Activated CD8-positive, alpha-beta memory T cell treated with anti-CD3 and anti-CD28 coated beads for 1 hour (primary cell): ENCODE measurements at places on chromosomes 6 and 20.

DNA sequence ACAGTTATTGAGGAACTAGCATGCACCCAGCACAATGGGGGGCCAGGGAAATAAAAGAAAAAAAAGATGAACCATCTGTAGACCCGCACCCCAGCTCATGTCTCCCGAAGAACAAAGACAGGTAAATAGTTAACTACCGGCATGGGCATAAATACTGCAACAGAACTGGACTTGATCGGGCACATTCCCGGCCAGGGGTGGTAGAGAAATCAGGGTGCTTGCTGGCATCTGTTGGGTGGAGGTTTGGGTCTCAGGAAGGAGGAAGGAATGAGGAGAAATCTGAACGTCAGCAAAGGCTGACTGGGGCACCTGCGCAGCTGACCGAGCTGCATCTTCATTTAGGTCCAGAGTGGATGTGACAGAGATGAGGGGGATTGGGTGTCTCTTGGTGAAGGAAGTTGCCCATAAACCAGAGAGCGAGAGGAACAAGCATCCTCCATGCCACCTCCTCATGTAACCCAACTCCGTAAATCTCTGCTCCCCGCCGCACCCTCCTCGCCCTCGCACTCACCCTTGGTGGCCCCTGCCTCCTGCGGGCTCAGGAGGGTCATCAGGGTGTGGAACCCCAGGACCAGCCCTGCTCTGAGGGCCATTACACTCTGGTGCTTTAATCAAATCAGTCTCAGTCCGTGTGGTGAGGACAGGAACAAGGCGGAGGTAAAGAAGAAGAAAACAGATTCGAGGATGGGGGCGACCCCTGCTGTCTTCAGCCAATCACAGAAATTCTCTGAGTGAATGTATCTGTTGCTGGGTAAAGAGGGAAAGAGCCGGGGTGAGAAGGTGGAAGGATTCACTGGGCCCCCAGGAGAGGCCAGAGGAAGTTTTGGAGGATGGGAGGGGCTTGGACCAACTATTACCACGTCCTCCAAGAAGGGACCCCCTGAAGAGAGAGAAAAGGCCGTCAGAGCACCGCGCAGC, at the start of gene HLA-DOA:
Gene HLA-DOA, minus strand, starts transcription at position 648 of the 918 bp plus-strand sequence.
- DNase-seq, result peak; percentile 19

- DNase-seq, result no peak
These were observed 184.3 kb upstream of the CST7 start for GRCh38 chr20:24764794-24765202.

GRCh38 chr6:137820425-137820824, 46.6 kb upstream of the TNFAIP3 start:
- DNase-seq, result no peak

GRCh38 chr6:136992113-136992512, 52.7 kb downstream of the IL20RA start:
- DNase-seq, result no peak

DNA sequence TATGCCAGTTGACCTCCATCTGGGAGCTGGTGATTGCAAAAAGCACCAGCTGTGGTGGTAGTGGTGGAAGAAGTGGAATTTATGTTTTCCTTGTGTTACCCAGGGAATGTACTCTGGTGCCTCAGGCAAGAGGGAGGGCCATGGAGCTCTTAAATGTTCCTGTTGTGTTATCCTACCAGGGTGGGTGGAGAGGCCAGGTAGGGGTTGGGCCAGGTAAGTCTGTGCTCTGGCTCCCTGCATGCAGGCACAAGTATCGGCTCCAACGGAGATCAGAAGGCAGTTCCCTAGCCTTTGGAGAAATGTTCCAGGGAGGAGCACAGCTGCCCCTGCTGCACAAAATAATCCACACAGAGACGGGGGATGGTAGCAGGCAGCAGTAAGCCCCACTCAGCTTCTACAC, 419.3 kb upstream of the EYS start:
- DNase-seq, result no peak

- DNase-seq, result no peak
These were observed 159.3 kb downstream of the CD83 start for GRCh38 chr6:14276667-14277404.

DNA sequence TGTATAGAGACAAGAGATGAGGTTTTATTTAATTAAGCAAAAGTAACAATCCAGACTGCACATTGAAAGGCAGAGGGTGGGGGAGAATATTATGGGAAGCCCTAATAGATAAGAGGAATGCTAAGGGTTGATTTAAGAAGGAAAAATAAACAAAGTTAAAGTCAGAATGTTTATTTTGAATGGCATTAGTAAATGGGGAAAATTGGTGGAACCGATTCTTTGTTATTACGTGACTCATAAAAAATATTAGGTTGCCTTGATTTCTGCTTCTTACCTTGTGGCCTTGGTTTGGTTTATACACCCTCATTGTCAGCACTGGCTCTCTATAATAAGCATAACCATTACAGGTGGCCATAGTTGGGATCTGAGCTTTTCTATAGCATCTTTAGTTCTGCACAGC, 674.8 kb upstream of the CITED2 start:
- DNase-seq, result no peak

DNA sequence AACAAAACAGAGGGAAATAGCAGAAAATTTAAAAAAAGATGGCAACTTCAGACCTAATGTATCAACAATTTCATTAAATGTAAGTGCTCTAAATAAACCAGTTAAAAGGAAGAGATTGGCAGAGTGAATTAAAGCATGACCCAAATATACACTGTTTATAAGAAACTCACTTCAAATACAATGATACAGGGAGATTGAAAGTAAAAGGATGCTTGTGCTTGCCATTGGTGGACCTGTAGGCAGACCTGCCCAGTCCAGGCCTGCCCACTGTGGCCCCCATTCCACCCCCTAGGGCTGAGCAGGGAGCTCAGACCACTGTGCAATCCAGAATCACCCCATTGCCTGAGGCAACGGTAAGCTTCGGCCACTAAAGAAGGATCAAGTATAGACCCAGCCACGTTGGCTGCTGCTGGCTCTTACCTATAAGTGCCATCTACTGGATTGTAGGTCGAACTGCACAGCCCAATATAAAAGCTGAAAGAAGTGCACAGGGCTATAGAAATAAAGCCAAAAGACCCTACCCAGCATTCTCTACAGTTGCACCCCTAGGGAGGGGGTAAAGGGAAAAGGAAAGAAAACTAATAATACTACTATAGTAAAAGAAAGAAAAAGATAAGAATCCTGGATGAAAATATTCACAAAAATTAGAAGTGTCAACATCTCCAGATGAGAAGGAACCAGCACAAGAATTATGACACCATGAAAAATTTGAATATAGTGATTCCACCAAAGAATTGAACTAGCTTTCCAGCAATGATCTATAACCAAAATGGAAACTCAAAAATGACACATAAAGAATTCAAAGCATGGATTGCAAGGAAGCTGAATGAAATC, 36.1 kb downstream of the PSMB1 start:
- no peak for DNase-seq

DNA sequence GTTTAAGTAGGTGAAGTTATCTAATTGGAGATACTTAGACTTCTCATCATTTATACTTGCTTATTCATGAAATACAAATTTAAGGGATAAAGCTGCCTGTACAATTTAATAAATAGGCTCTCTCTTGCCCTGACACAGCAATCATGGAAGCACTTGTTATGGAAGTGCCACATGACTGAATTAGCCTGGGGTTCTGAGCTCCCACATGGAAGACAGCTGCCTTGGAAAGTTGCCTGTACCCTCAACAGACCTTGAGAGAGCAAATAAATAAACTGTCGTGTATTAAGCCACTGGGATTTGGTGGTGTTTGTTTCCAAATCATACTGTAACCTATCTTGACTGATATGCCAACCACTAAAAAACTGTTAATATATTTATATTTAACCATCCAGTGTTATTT, 87.0 kb upstream of the RSPO3 start:
- no peak for DNase-seq
